ENCODE measurements at places on chromosomes 4 and X. TPM values are rescaled to one million over a fixed set of nuclear protein-coding genes. Genes with fewer than 3 reads are reported as not detected.
A peak's percentile ranks its signal among the peaks of the same experiment; 100 is the strongest.

- no peak for DNase-seq
Measured at GRCh38 chr4:188228279-188228678, 89.0 kb downstream of the TRIML1 start.

- no peak for DNase-seq
Measured at GRCh38 chr4:19051831-19052230, 1030.3 kb upstream of the LCORL start.

DNA sequence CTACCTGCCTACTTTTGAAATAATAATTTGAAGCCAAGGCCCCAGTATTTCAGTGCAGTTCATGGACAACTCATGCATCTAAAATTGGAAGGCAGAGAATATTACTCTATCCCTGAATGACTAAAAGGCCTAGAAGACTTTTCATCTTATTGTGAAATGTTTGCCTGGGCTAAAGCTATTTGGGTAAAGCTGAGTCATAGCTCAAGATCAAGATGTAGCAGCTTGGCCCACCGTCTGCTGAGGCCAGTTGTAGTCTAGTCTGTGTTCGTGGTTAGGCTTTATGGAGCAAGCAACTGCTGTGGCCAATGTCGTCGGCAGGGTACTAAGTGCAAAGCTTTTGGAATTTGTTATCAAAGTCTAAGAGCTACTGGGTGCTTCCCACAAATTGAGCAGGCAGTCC lies 929.1 kb downstream of the RAB28 start:
- no peak for DNase-seq

DNA sequence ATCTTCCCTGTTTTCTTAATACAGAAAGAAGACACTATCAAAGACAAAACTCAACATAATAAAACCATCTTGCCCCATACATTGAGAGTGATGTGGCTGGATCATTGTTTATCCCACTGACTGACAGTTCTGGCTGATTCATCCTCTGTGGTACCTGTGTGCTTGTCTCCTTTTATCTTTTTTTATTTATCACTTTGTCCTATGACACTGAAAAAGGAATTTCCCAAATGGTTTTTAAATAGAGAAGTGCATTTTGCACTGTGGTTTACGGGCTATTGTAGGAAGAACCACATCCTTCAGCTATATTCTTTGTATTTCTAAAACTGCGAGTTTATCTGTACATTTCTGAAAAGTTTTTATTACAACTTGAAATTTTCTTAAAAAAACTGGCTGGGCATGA lies 15.0 kb downstream of the TTC29 start:
- DNase-seq: no peak

DNA sequence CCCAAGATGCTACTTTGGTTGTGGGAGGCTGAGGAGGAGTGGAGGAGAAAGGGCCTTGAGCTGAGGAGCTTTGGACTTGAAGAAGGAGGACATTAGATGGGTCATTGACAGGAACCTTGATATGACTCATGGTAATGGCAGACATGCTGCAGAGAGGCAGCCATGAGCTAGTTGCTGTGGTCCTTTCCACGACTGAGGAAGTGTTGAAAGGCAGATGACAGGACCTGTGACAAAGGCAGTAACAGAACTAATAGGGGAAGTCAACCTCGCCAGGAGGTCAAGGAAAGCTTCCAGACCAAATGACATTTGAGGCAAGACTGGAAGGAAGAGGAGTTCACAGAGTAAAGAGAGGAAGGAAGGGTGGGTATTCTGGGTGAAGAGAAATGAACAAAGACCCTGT lies 7.6 kb upstream of the XPNPEP2 start:
- DNase-seq: no peak

DNA sequence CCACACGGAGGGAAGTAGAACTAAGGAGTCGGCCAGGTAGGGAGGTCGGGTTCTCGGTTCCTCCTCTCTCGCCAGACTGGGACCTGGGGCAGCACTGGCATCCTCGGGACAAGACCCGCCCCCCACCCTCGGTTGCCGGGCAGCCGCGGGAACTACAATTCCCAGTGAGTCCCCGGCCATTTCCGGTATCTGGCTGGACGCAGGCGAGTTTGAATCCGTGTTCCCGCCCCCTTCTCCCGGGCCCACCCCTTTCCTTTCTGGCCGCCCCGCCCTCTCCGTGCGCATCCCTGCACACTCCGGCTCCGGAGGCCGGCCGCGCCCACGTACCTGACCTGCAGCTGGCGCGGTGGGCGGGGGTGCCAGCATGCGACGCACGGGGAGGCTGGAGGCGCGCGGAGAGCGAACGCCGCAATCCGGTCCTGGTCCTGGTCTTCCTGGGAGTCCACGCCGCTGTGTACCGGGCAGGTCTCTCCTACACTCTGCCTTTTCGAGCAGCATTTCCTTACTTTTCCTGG lies 10.2 kb upstream of the DLG3 start:
- peak; percentile 53 for DNase-seq

- DNase-seq: no peak
Measured at GRCh38 chrX:109345856-109346255, 136.0 kb downstream of the GUCY2F start.

DNA sequence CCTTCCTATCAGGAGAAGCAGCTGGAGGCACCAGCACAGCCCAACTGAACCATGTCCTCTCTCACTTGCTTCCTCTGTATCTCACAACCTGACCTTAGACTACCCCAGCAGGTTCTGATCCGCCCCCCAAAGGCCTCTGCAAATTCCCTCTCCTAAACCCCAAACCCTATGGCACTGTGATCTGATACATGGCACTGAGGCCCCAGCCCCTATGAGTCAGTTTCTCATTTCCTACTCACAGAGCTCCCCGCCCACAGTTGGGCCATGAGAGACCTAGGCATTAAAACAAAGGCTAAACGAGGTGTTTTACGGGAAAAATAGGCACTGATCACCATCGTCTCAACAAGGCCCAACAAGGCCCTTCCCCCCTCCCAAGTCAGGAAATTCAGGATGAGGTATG lies 19.1 kb downstream of the SASH3 start:
- DNase-seq: no peak

DNA sequence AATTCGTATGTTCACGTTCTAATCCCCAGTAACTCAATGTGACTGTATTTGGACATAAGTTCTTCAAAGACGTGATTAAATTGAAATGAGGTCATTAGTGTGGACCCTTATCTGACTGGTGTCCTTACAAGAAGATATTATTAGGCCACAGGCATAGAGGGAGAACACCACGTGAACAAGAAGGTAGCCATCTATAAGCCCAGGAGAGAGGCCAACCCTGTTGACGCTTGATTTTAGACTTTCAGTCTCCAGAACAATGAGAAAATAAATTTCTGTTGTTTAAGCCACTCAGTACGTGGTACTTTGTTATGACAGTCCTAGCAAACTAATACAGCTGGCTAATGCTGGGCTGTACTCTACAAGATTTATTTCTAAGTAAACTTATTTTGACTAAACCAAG lies 1.5 kb upstream of the EIF1AX start:
- no peak for DNase-seq

The GPC4 gene
- 9.0 TPM for total RNA-seq

DNA sequence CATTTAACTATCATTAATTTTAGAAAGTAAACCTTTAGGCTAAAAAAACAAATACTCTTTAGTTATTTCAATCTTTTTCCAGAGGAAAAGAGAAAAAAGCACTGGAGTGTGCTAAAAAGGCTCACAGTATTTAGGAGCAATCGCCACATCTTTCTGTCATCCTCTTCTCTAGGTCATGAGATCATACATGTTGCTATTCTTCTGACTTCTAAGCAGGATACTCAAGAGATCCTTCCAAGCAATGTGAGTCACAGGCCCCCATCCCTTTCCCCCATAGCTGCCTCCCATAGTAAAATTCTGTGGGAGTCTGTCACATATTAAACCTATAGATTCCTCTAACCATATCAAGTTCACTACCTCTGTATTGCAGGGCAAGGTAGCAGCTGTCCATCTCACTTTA lies 7.7 kb downstream of the EDNRA start:
- DNase-seq: no peak

GRCh38 chr4:173272996-173273395 lies 61.2 kb downstream of the HMGB2 start:
- DNase-seq: no peak

The TEX13A gene
- not detected for total RNA-seq

DNA sequence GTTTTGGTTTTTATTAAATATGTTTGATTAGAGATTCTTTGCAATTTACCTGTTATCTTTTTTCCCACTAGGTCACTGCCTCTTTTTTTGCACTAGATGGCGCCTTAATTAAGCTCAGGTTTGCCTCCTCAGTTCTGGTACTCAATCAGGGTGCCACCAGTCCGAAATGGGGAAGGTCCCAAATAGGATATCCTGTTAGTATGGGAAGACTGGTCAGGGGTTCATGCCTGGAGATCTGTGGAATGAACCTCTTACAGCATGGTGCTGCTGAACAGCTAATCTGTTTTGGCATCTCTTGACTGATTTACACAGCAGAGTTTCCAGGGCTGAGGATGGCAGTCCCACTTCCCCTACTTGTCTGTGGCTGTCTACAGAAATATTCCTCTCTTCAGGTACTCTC lies 24.2 kb upstream of the VSIG1 start:
- no peak for DNase-seq

The TDO2 gene
- total RNA-seq: not detected

GRCh38 chrX:148612431-148612830 lies 112.0 kb downstream of the AFF2 start:
- DNase-seq: no peak

All from omental fat pad (tissue), 4 donors.